ENCODE measurements at places on chromosomes 3 and 15.

- DNase-seq, result no peak
These were observed 212.7 kb downstream of the C3orf38 start for GRCh38 chr3:88362428-88362827.

- DNase-seq, result no peak
These were observed 234.7 kb downstream of the NFKBIZ start for GRCh38 chr3:102084006-102084405.

GRCh38 chr15:23422946-23423708 is 23.9 kb downstream of the GOLGA6L2 start:
- no peak for DNase-seq

- DNase-seq, result no peak
These were observed 114.1 kb upstream of the TPM1 start for GRCh38 chr15:62928242-62928999.

- DNase-seq, result no peak
These were observed 12.5 kb downstream of the CSK start for GRCh38 chr15:74794248-74794969.

DNA sequence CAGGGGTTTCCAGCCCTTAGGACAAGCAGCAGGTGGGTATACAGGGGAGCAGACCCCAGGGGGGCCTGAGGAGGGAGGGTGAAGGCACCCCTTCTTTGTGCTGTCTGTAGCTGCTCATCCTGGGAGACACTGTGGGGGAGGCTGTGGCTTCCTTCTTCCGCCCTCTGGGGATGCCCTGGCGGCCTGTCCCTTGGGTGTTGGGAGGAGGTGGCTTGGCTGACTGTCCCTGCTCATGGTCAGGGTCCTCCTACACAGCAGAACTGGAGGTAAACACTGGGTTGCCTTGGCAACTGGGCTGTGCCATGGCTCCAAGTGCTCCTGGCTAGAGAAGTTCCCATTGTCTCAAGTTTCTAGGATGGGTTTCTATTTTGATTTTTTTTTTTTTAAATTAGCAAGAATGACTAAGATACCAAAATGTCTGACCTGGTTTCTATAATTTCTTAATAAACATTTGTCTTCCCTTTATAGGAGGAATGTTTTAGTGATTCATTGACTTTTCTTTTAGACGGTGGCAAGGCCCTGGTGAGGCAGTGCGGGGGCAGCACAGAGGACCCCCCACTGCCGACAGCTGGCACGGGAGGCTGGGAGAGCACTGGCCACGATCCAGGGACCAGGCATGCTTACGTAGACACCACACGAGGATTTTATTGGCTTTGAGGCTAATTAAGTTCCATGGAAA is 12.4 kb downstream of the KLF13 start:
- DNase-seq, result no peak
